ENCODE measurements at places on chromosomes 1 and 21.

DNA sequence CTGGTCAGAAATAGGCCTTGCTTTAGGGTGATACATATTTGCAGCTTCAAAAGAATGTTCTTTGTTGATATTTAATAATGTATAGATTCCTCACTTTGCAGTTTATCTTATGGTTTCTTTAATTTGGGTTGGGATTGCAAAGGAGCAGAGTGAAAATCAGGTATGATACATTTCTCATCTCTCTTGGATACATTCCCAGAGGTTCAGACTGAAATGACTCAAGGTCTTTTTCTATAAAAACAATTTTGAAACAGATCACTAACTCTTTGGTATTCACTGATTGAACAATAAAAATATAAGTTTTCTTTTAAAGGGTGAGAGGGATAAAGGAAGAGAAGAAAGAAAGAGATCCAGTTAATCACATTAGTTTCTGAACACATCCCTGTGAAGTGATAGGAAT lies 606.5 kb upstream of the CAMK1G start:
- no peak for DNase-seq

GRCh38 chr1:76390456-76390855 lies 315.9 kb downstream of the ST6GALNAC3 start:
- DNase-seq, result no peak

- no peak for DNase-seq
These were observed 12.1 kb downstream of the TIE1 start for GRCh38 chr1:43312663-43313515.

DNA sequence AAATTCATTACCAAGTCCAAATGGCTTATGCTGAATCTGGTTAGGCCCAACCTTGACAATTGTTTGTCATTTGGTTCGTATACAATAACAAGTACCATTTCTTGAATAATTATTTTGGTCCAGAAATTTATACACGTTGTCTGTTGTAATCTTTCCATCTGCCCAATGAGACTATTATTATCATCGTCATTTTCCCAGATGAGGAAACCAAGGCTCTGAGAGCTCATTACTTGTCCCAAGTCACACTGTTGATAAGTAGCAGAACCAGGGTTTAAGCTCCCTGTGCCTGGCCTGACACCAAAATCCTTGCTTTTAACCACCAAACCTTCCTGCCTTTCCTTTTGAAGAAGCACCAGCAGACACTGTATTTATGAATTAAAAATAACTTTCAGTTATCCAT lies 81.3 kb downstream of the RGS2 start:
- no peak for DNase-seq

DNA sequence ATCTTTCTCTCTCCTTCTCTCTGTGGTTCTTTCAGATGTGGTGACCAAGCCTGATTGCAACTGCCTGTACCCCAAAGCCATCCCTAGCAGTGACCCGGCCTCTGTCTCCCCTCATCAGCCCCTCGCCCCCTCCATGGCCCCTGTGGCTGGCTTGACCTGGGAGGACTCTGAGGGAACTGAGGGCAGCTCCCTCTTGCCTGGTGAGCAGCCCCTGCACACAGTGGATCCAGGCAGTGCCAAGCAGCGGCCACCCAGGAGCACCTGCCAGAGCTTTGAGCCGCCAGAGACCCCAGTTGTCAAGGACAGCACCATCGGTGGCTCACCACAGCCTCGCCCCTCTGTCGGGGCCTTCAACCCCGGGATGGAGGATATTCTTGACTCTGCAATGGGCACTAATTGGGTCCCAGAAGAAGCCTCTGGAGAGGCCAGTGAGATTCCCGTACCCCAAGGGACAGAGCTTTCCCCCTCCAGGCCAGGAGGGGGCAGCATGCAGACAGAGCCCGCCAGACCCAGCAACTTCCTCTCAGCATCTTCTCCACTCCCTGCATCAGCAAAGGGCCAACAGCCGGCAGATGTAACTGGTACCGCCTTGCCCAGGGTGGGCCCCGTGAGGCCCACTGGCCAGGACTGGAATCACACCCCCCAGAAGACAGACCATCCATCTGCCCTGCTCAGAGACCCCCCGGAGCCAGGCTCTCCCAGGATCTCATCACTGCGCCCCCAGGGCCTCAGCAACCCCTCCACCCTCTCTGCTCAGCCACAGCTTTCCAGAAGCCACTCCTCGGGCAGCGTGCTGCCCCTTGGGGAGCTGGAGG lies 12.7 kb downstream of the CSF1 start:
- DNase-seq, result no peak

GRCh38 chr1:205248793-205249601 lies 21.3 kb downstream of the TMCC2 start:
- DNase-seq, result no peak

GRCh38 chr1:227949954-227950734 lies 2.4 kb upstream of the WNT9A start:
- DNase-seq, result no peak

- DNase-seq, result no peak
These were observed 558 bp downstream of the PFKL start for GRCh38 chr21:44300262-44300959.

GRCh38 chr1:177950506-177950905 lies 19.4 kb downstream of the SEC16B start:
- no peak for DNase-seq

GRCh38 chr1:35436078-35436477 lies 121.1 kb downstream of the KIAA0319L start:
- no peak for DNase-seq

DNA sequence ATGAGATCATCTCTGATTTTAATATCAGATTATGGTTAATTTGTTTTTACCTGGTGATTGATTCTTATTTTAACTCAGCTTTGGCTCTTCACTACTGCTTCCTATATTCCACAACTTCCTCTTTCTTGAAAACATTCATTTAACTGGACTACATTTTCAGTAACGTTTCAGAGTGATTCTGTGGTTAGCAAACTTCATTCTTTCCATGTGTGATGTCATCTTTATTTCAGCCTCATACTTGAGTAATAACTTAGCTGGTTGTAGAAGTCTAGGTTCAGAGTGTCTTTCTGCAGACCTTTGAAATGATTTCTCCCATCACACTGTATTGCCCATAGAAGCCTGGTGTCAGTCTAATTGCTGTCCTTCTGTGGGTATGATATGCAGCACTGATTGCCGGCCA lies 36.0 kb upstream of the SLC35F3 start:
- DNase-seq, result no peak

GRCh38 chr1:239778208-239778813 lies 313.4 kb upstream of the FMN2 start:
- no peak for DNase-seq

DNA sequence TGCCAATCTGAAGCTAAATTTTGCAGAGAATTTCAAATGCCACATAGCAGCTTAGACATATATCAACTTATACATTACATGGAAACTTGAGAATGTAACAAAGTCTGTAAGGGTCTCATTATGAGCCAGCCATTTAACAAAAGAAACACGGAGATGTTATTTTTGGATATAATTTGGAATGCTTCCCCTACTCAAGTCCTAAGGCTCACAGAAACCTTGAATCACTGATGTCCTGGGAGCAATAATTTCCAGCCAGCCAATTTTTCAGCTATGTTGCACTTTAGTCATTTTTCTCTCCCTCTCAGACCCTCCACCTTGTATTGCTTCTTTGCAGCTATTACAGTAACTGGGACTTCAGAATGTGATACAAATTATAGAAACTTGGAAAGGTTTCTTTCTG lies 56.9 kb downstream of the EIF2B3 start:
- DNase-seq, result no peak

GRCh38 chr1:97906567-97907241 lies 14.1 kb downstream of the DPYD start:
- no peak for DNase-seq

- no peak for DNase-seq
These were observed 40.1 kb downstream of the PRKCZ start for GRCh38 chr1:2090216-2090890.

DNA sequence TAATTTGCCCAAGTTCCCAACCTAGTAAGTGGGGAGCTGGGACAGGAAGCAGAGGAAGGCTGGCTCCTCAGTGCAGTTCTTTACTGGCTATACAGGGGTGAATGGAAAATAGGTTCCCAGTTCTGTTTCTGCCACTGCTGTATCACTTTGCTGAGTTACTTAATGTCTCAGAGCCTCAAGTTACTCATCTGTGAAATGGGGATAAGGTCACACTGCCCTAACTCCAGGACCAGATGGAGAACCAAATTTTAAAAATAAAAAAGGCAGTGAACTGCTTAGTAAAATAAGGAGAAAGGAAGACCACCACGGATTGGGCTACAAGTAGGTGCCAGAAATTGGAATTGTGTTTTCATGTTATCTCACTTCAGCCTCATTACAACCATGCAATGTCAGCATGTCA lies 147.8 kb downstream of the OMA1 start:
- DNase-seq, result no peak

GRCh38 chr1:153827168-153827964 lies 52.2 kb downstream of the SLC27A3 start:
- no peak for DNase-seq

DNA sequence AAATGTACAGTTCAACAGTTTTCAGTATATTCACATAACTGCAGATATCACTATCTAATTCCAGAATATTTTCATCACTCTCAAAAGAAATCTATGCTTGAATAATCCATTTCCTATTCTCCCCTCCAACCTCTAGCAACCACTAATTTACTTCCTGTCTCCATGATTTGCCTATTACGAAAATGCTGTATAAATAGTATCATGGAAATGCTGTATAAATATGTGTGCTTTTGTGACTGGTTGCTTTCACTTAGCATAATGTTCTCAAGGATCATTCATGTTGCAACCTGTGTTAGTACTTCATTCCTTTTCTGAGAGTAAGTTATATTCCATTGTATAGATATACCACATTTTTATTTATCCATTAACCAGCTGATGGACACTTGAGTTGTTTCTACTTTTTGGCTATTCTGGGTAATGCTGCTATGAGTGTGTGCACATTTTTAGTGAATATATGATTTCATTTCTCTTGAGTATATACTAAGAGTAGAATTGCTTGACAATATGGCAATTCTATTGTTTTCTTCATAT lies 115.6 kb downstream of the TNFSF18 start:
- no peak for DNase-seq

- no peak for DNase-seq
These were observed 420 bp upstream of the IFI16 start for GRCh38 chr1:159009287-159009686.

DNA sequence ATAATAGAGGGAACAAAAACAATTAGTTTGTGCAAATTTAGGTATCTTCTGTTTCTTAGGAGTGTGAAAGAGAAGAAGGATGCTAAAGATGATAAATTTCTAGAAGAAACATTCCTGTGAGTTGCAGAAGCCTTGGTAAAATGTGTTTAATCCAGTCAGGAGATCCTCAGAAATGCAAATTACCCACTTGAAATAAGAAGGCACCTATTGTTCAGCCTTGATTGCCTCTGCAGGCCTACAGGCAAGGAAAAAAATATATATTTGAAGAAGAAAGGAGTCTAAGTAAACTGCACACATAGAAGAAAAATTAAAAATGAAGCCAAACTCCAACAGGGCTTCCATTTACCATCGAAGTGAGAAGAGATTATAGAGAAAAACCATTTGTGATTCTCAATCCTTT lies 51.0 kb upstream of the LHX8 start:
- no peak for DNase-seq

DNA sequence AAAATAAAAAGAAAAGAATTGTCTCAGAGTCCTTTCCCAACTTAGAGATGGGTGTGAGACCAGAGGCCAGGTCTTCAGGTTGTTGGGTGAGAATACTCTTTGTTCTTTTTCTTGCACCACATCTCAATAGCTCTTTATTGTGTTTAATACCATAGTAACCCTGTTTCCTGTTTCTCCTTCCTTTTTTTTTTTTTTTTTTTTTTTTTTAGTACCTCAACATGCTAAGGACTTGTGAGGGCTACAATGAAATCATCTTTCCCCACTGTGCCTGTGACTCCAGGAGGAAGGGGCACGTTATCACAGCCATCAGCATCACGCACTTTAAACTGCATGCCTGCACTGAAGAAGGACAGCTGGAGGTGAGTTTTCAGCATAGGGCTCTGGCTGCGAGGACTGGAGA lies 24.4 kb downstream of the CELF3 start:
- no peak for DNase-seq

- no peak for DNase-seq
These were observed 11.1 kb upstream of the TRIM63 start for GRCh38 chr1:26078286-26079177.

GRCh38 chr1:9882945-9883303 lies 27.1 kb downstream of the CTNNBIP1 start:
- no peak for DNase-seq

- DNase-seq, result no peak
These were observed 8.8 kb upstream of the TSPEAR start for GRCh38 chr21:44720170-44720569.

All from left renal cortex interstitium (tissue), 4 donors.